ENCODE measurements at places on chromosomes 11 and 22.

DNA sequence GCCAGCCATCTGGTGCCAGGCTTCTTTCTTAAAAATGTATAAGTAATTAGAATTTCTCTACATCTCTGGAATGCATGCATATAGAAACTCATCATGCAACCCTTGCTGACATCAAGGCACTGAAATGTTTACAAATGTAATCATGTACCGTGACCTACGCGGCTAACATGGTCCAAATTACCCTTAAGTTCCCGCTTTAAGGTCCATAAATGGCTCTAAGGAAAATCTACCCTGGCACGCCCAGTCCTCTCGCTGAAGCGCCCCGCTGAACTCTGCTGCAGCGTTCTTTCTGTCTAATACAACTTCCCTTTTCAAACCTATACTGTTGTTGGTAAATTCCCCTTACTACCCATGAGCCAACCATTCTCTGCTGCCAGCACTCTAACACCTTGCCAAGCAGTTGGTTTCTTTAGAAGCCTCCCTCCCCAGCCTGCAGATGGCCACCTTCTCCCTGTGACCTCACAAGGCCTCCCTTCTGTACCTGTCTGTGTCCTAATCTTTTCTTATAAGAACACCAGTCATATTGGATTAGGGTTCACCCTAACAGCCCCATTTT, 13.5 kb upstream of the HMOX1 start:
- no peak for DNase-seq

GRCh38 chr11:15726893-15727519, 612.3 kb downstream of the INSC start:
- no peak for DNase-seq

- DNase-seq: no peak
Measured at GRCh38 chr11:116162886-116163230, 609.9 kb downstream of the BUD13 start.

GRCh38 chr22:27879923-27880322, 39.1 kb downstream of the PITPNB start:
- DNase-seq: no peak

GRCh38 chr11:80505771-80506170, 1064.9 kb upstream of the TENM4 start:
- no peak for DNase-seq

DNA sequence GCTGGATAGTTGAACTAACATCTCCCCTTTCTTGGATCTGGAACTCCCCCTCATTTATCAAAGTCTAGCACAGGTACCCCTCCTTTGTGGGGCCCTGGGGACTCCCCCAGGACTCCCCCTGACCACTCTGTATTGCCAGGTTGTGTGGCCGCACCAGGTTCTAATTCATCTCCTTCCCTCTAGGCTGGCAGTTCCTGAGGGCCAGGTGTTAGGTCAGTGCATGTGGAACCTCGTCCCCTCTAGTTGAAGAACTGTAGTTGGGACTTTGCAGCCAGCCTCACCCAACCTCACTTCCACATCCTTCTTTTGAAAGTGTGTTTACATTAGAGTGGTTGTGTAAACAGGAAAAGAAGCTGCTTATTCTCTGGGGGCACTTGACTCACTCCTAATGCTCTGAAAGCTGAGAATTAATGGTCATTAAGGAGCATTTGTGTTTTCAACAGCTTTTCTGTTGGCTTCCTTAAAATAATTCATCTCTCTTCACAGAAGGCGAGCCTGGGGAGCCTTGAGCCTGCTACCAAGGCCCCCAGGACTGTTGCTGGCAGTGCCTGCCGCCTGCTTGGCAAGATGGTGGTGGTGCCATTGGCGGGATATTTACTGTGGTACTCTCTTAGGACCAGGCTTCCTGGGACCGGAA, 11.8 kb downstream of the UPB1 start:
- DNase-seq: no peak

DNA sequence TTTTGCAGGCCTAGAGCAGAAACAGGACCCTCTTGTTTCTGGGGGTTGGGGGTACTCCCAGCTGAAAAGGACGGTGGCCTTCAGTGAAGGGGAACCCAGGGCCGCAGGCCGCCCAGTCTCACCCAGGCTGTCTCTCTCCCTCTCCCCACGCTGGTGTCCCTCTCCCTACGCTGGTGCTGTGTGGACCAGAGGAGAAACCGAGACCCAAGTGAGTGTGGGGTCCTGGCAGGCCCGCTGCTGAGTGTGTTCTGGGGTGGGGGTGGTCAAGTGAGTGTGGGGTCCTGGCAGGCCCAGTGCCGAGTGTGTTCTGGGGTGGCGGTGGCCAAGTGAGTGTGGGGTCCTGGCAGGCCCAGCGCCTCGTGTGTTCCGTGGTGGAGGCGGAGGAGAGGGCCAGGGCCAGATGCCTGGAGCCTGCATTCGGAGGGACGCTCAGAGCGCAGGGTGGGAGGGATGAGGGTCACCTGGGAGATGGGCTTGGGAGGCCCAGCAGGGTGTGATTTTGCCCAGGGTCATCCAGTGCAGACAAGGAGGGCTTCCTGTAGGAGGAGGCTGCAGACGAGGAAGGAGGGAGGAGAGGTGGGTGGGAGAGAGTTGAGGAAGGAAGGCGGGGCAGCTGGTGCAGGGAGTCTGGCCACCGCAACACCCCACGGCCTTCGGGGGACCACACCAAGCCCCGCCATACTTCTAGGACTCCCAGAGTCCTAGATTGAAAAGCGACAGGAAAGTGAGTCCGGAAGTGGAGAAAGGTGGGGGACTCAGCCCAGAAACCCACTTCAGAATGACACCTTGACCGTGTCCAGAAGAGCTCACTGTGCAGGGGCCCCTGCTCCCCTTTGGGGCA, 10.3 kb downstream of the TNNT3 start:
- DNase-seq: no peak

DNA sequence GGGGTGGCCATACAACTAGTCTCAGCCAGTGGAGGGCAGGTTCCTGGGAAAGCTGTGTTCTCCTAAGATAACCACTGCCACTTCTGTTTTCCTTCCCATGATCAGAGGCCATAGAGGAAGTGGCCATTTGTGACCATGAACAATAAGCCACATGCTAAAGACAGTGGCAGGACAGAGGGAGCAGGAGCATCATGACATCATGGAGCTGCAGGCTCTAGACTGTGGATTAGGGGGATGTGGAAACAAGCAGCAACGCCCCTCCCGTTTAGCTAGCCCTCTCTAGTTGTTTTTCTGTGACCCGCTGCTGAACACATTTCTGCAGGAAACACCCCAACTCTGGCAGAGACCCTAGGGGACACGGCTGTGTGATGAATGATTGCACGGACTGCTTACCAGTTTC, 195.0 kb upstream of the NECTIN1 start:
- DNase-seq: no peak

DNA sequence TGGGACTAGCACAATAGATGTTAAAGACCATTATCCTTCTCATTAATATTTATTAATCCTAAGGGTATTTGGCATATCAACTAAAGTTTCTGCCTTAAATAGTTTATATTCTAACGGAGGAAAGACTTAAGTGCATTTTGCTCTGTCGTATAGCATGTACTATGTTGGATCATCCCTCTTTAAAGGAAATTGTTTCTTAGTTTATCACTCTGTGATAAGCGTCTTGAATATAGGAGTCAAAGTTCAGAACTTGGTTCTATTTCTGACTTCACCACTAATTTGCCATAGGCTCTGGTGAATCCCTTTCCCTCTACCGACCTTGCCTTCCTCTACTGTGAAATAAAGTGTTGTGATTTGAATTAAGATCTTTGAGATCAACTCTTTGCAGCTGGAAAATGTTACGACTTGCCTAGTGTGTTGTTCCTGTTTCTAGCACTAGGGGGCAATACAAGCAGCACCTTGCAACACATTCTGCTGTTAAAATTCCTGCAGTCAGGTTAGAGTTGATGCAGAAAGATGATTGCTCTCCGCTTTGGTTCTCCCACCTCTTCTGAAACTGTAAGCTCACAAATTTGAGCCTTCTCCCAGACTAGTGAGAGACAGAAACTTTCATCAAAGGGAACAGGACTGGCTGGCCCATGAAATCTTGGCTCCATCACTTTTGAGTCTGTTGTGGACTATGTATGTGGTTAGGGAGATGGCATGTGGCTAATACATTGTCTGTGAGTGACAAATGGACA, 27.8 kb upstream of the ZNRF3 start:
- DNase-seq: no peak

DNA sequence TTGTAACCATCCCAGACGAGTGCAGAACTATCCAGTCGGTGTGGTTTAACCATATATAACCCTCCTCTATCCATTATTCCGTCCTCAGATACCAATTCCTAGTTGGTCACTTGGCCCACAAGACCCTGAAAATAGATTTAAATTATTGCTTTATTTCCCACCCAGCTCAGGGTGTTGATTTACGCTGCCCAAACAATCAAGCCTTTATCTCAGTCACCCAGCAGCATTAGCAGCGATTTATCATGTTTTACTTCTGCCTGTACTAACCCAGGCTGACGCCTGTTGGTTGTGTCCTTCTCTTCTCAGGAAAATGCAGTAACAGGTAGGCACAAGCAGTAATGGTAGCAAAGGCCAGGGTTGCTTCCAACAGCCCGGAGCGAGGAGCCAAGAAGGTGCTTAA, 81.2 kb downstream of the DSCAML1 start:
- no peak for DNase-seq

DNA sequence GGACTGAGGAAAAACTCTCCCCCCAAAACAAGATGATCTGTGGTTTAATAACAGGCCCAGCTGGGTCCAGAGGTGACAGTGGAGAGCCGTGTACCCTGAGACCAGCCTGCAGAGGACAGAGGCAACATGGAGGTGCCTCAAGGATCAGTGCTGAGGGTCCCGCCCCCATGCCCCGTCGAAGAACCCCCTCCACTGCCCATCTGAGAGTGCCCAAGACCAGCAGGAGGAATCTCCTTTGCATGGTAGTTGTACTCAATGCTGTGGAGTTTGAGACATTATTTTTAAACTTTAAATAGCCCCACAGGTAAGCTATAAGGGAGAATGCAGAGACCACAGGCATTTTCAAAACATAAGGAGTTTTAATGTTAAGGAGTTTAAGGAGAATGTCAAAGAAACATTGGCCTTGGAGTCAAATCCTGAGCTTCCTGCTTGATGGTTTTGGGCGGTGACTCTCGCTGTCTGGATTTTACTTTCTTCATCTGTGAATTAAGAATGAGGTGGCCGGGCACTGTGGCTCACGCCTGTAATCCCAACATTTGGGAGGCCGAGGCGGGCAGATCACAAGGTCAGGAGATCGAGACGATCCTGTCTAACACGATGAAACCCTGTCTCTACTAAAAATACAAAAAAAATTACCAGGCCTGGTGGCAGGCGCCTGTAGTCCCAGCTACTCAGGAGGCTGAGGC, 6.8 kb downstream of the APOL1 start:
- DNase-seq: no peak

- DNase-seq: no peak
Measured at GRCh38 chr11:8266246-8267241, 2.9 kb upstream of the LMO1 start.

DNA sequence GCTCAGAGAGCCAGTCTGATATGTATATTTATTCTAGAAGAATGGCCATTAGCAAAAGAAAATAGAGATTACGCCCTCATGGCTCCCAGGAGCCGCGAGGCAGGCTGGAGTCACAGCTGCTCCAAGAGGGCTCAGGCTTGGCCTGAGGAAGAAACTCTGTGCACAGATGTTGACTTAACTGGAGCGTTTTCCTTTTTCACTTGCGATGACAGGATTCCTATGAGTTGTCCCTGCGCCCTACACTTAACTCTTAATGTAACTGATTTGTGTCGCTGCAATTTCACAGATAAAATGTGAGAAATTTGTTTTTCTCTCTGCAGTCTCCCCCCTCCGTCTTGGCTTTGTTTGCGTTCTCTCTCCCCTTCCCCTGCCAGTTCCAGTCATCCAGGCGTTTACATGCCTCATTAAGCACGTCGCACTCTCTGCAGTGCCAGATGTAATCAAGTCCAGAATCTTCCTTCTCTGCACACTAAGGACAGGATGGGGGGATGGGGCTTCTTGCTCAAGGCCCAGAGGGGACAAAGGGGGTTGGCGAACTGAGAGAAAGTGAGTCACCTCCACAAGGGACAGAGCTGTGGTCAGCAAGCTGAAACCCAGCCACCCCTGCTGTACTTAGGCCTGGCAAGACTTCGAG, 1060.1 kb downstream of the NTM start:
- DNase-seq: no peak

- no peak for DNase-seq
Measured at GRCh38 chr22:50061824-50062355, 3.8 kb upstream of the TTLL8 start.

GRCh38 chr22:19824926-19825339, 29.7 kb downstream of the GNB1L start:
- no peak for DNase-seq

All from stimulated activated CD4-positive, alpha-beta T cell treated with anti-CD3 and anti-CD28 coated beads, Interleukin-1b, Interleukin-23, amount 100 ng/mL, for 1 hour (primary cell).